ENCODE measurements at places on chromosomes 2 and 18. TPM values are rescaled to one million over a fixed set of nuclear protein-coding genes. Genes with fewer than 3 reads are reported as not detected.

- no peak for DNase-seq
- H3K4me1 ChIP-seq = no peaks in the 10 kb centered on the region
- H3K36me3 ChIP-seq = no peaks in the 10 kb centered on the region
- no peaks in the 10 kb centered on the region for H3K27me3 ChIP-seq
Observed at GRCh38 chr2:7685342-7686015, 768.3 kb downstream of the RNF144A start.

DNA sequence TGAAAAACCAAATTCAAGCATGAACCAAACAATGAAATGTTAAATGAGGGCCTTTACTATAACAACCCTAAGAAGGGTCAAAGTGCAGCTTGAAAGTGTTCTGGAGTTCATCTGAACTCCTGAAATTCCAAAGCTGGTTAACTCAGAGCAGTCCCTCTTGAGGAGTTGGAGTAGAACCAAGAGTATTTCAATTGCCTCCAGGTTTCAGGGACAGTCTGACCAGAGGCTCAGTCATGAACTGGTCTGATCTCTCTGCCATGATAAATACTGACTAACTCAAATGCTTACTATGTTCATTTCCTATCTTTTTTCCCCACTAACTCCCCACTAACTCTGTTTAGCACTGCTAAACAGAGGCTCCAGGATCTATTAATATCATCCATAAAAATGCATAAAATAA, 2.7 kb downstream of the STARD7 start:
- no peaks in the 10 kb centered on the region for H3K27me3 ChIP-seq
- no peaks in the 10 kb centered on the region for H3K36me3 ChIP-seq
- peak overlapping the region; percentile 14 for H3K4me3 ChIP-seq
- peaks cover 82% of the 10 kb centered on the region for H3K4me1 ChIP-seq
- H3K27ac ChIP-seq = peak overlapping the region; percentile 73

GRCh38 chr2:227862227-227862740, 9.1 kb upstream of the DAW1 start:
- peaks cover 35% of the 10 kb centered on the region for H3K4me1 ChIP-seq
- H3K27me3 ChIP-seq = peaks cover 3% of the 10 kb centered on the region
- no peak for DNase-seq
- no peak overlapping the region for H3K27ac ChIP-seq
- H3K4me3 ChIP-seq = no peak overlapping the region

- H3K27me3 ChIP-seq = no peaks in the 10 kb centered on the region
- no peak overlapping the region for H3K27ac ChIP-seq
- no peak overlapping the region for H3K4me3 ChIP-seq
- H3K36me3 ChIP-seq = no peaks in the 10 kb centered on the region
- DNase-seq = no peak
Observed at GRCh38 chr2:235523486-235524150, 29.8 kb downstream of the AGAP1 start.

Gene TWIST2
- 25.7 TPM for total RNA-seq

Gene ZNF532
- 58.5 TPM for total RNA-seq

- no peak overlapping the region for H3K4me3 ChIP-seq
- no peak overlapping the region for H3K27ac ChIP-seq
- no peaks in the 10 kb centered on the region for H3K4me1 ChIP-seq
- H3K36me3 ChIP-seq = no peaks in the 10 kb centered on the region
- no peak for DNase-seq
Observed at GRCh38 chr2:45505138-45505537, 105.9 kb downstream of the SRBD1 start.

GRCh38 chr2:122856696-122857095, 1101.2 kb downstream of the TSN start:
- H3K27me3 ChIP-seq = no peaks in the 10 kb centered on the region
- no peaks in the 10 kb centered on the region for H3K4me1 ChIP-seq
- no peak for DNase-seq
- no peak overlapping the region for H3K27ac ChIP-seq

- H3K4me1 ChIP-seq = no peaks in the 10 kb centered on the region
- H3K27me3 ChIP-seq = no peaks in the 10 kb centered on the region
- no peaks in the 10 kb centered on the region for H3K36me3 ChIP-seq
- no peak overlapping the region for H3K4me3 ChIP-seq
- H3K27ac ChIP-seq = no peak overlapping the region
Observed at GRCh38 chr18:26960911-26961310, 95.4 kb upstream of the AQP4 start.

DNA sequence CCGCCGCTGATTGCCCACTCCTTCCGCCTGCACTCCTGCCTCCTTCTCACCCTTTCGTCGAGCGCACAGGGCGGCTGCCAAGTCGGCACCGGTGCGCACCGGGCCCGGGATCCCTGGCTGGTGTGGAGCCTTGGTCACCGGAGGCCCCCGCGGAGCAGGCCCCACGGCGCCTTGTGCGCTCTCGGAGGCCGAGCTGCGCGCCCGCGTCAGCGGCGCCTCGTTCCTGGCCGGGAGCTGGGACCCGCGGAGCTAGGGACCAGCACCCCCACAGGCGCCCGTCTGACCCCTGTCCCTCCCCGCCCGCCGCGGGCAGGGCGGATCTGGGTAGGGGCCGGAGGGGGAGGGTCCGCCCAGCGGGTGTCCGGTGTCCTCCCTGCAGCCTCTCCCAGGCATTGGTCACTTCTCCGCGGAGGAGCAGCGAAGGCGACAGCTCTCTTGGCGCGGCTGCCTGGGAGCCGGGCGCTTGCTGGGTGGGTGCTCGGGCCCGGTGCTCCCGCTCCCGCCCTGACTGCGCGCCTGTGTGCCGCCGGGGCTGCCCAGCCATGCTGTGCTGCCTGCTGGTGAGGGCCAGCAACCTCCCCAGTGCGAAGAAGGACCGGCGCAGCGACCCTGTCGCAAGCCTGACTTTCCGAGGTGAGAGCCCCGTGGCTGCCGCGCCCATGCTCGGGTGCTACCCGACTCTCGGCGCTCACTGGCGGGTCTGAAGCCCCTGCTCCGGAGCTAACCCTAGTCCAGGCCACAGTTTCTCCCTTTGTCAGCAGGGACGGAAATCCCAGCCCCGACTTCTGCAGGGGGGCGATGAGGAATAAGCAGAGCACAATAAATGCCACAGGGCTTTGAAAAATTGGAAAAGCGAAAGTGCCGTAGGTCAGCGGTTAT, 13.2 kb downstream of the DYSF start:
- H3K4me1 ChIP-seq = peaks cover 22% of the 10 kb centered on the region
- DNase-seq = no peak
- no peak overlapping the region for H3K27ac ChIP-seq
- H3K4me3 ChIP-seq = peak overlapping the region; percentile 74

Gene GPAT2
- 1.5 TPM for total RNA-seq

Gene GNAL
- 17.2 TPM for total RNA-seq

Gene DSG2
- 28.7 TPM for total RNA-seq

- no peak overlapping the region for H3K4me3 ChIP-seq
- no peak overlapping the region for H3K27ac ChIP-seq
- DNase-seq = no peak
Observed at GRCh38 chr18:4908328-4908727, 288.7 kb downstream of the AKAIN1 start.

Gene ANKRD30B
- not detected for total RNA-seq

- DNase-seq = no peak
- H3K4me1 ChIP-seq = no peaks in the 10 kb centered on the region
- H3K27ac ChIP-seq = no peak overlapping the region
- no peak overlapping the region for H3K4me3 ChIP-seq
Observed at GRCh38 chr2:83528767-83529166, 930.3 kb downstream of the SUCLG1 start.

Gene PDE11A
- total RNA-seq = 0.30 TPM

GRCh38 chr2:120899771-120900170, 164.1 kb downstream of the GLI2 start:
- DNase-seq = no peak
- no peaks in the 10 kb centered on the region for H3K27me3 ChIP-seq
- H3K4me1 ChIP-seq = peaks cover 5% of the 10 kb centered on the region
- no peak overlapping the region for H3K4me3 ChIP-seq
- no peaks in the 10 kb centered on the region for H3K36me3 ChIP-seq
- no peak overlapping the region for H3K27ac ChIP-seq

GRCh38 chr2:224565452-224566035, 19.6 kb downstream of the CUL3 start:
- no peak overlapping the region for H3K4me3 ChIP-seq
- no peak overlapping the region for H3K27ac ChIP-seq
- no peaks in the 10 kb centered on the region for H3K27me3 ChIP-seq

DNA sequence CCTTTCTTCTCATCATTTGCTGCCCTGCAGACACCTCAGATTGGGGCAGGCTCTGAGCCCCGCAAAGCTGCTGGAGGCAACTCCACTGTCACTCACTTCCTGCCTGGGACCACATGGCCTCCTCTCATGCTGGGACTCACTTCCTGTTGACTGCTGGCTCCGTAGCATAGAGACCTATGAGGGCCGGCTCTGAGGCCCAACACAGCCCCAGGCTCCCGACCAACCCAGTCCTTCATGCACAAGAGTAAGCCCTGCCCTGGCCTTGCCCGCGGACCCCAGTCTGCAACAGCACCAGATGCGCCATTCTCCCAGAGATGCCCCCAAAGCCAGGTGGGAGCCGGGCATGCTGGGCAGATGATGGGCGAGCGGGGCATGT, 55.7 kb downstream of the DNMT3A start:
- no peak for DNase-seq
- peaks cover 29% of the 10 kb centered on the region for H3K4me1 ChIP-seq
- no peak overlapping the region for H3K4me3 ChIP-seq
- H3K27me3 ChIP-seq = no peaks in the 10 kb centered on the region
- peaks cover 9% of the 10 kb centered on the region for H3K36me3 ChIP-seq

DNA sequence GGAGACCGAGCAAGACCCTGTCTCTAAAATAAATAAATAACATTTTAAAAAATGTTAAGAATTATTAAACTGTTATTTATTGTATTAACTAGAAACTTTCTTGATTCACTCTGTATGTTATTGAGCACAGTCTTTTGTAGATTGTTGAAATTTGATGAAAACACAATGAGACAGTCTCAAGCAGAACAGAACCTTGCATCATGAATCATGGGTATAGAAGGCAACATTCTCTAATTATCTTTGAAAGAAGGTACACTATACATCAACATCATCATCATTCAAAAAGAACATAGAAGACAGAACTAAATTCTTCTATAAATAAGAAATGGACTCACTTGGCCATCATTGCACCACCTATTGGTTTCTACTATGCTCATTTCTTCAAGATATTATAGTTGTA, 67.7 kb downstream of the SLC8A1 start:
- no peaks in the 10 kb centered on the region for H3K27me3 ChIP-seq
- H3K4me3 ChIP-seq = no peak overlapping the region
- no peaks in the 10 kb centered on the region for H3K4me1 ChIP-seq
- no peak for DNase-seq
- H3K36me3 ChIP-seq = no peaks in the 10 kb centered on the region
- H3K27ac ChIP-seq = no peak overlapping the region

Gene CROCC2
- not detected for total RNA-seq

Gene FBXO36
- 5.5 TPM for total RNA-seq

Gene MALL
- 49.2 TPM for total RNA-seq

DNA sequence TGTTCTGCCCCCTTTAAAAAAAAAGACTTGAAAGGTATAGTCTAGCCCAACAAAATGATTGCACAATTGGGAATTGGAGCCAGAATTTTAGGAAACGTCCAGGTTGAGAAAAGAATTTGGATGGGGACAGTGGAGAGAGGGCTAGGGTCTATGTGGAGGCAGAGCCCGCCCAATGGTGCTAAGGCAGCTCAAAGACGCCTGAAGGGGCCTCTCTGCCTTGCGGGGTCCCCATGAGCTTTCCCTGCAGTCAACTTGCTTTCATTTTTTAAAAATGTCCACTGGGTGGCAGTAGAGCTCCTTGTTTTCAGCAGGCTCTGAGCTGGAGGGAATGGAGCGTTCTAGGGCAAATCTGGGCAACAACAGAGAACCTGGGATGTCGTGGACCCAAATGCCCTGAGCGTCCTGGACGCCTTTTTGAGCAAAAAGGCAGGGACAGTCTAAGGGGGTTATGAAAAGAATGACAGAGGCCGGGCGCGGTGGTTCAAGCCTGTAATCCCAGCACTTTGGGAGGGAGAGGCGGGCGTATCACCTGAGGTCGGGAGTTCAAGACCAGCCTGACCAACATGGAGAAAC, 40.2 kb upstream of the ITM2C start:
- peaks cover 32% of the 10 kb centered on the region for H3K27me3 ChIP-seq
- DNase-seq = no peak
- H3K4me1 ChIP-seq = peaks cover 15% of the 10 kb centered on the region
- no peak overlapping the region for H3K27ac ChIP-seq
- peaks cover 7% of the 10 kb centered on the region for H3K36me3 ChIP-seq
- H3K4me3 ChIP-seq = peak overlapping the region; percentile 28

Gene CXCR2
- total RNA-seq = 0.24 TPM

Gene MBP
- total RNA-seq = 53.7 TPM

GRCh38 chr2:122011493-122012270, 256.2 kb downstream of the TSN start:
- H3K27ac ChIP-seq = no peak overlapping the region
- no peak for DNase-seq
- no peaks in the 10 kb centered on the region for H3K27me3 ChIP-seq
- H3K4me1 ChIP-seq = no peaks in the 10 kb centered on the region
- H3K4me3 ChIP-seq = no peak overlapping the region

DNA sequence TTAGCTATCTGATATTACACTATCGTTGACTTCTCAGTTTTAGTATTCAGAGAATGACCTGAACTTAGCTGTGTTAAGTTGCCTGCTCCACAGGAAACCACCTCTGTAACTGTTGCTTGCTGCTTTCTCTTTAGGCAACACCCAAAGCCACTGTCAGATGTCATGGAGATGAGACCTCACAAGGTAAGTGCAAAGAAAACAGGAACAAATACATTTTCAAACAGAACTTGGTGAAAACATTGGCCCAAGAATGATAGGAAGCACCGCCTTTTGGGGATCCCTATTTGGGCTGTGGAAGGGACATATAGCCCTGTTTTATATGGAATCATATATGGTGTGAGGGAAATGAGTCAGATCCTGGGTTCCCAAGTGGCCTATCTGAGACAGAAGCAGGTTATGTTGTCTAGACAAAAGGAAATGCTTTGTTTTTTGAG, 143.4 kb downstream of the UBE2E3 start:
- H3K36me3 ChIP-seq = no peaks in the 10 kb centered on the region
- no peak for DNase-seq
- no peak overlapping the region for H3K4me3 ChIP-seq
- no peak overlapping the region for H3K27ac ChIP-seq

Gene CYBRD1
- 192 TPM for total RNA-seq

Gene ALLC
- not detected for total RNA-seq

DNA sequence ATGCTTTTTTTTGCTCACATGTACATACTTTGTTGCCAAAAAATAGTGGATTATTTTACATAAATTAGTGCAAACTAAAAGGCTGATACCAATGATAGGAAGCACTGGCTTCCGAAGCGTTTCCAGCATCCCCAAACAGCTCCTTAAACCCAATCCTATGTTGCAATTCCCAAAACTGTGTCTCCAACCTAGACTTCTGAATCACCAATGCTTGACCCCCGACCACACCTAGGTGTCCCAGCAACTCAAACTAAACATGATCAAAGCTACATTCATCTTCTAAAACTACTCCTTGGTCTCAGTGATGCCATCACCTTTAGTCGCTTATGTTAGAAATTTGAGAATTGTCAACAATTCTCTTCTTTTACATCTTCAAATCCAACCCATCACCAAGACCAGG, 13.4 kb downstream of the ATP8B1 start:
- no peak overlapping the region for H3K4me3 ChIP-seq
- H3K36me3 ChIP-seq = no peaks in the 10 kb centered on the region
- no peak for DNase-seq
- peaks cover 28% of the 10 kb centered on the region for H3K4me1 ChIP-seq
- peak overlapping the region; percentile 79 for H3K27ac ChIP-seq

- H3K4me1 ChIP-seq = peaks cover 64% of the 10 kb centered on the region
- H3K4me3 ChIP-seq = no peak overlapping the region
- peaks cover 3% of the 10 kb centered on the region for H3K27me3 ChIP-seq
- DNase-seq = no peak
Observed at GRCh38 chr2:60512641-60513040, 40.8 kb downstream of the BCL11A start.

Data from suprapubic skin (tissue), 4 donors.